Inflammatory macrophage treated with lipopolysaccharide for 1 hour (primary cell): ENCODE measurements at places on chromosomes 4 and X.
A peak's percentile ranks its signal among the peaks of the same experiment; 100 is the strongest.

- DNase-seq = no peak
Observed at GRCh38 chr4:65259296-65259695, 411.0 kb downstream of the EPHA5 start.

DNA sequence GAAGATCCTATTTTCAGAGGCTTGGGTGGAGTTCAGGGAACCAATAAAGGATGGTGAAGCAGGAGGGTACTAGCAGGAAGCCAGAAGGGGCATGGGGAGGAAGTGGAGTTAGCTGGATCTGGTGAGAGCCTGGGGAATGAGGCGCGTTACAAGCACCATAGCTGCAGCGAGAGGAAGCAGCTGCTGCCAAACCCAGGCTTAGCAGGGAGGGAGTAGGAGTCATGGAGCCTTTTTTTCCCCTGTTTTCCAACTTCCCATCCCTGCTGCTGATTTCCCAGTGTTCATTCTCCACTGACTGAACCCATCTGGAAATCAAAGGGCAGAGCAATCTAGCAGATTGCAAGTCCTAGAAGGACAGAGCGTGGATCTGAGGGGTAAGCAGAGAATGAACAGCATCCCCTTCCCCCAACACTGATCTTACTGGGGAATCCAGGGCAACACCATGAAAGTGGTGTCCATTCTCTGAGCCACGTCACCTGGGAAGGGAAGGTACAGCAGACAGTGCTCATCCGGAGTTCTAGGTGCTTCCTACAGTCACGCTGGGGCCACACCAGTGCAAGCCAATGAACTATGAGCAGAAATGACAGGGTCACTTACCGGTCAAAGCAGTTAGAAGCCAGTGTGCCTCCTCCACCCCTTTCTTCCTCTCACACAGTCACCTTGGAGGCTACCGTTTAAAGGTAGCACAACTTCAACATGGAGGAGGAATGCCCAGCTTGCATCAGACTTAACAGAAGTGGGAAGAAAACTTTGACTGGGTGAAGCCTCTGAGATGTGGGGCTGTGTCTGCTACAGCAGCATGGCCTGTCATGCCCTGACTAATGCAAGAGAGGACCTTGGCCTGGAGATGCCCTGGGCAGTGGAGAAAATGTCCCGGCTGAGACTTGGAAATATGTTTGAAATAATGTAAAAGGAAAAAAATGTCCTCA is 36.7 kb downstream of the SMIM20 start:
- DNase-seq = no peak

DNA sequence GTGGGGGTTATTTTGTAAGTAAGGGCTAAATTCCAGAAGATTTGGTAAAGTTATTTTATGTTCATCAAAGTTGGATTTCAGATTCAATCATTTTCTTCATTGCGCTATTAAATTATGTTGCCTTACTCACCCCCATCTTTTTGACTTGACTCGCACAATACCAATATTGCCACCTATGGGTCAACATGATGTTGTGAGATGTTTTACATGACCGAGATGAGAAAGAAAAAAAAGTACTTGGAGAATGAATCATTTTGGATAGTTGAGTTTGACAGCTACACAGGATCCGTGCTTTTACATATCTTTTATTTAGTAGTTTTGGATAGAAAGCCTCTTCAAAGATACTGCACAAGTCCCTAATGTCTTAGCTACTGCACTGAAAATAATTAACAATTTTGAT is 224.2 kb upstream of the EMCN start:
- no peak for DNase-seq

- peak; percentile 76 for DNase-seq
Observed at GRCh38 chr4:83074086-83074704, 39.2 kb downstream of the COPS4 start.

DNA sequence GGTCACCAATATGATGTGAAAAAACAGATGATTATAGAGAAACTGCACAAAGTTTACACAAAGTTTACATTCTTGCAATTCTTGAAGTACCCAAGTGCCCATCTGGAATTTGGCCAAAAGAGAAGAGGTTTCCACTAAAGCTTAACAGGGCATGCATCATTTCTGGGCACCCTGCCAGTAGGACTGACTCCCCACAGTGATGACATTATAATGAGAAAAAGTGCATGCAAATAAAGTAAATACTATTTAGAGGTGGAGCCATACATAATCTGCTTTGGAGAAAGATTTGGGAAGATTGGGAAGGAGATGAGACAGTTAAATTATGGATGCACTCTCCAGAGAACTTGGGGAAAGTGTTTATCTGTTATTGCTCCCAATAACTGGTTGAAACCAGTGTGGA is 93.7 kb upstream of the TRPC3 start:
- DNase-seq = peak; percentile 8

DNA sequence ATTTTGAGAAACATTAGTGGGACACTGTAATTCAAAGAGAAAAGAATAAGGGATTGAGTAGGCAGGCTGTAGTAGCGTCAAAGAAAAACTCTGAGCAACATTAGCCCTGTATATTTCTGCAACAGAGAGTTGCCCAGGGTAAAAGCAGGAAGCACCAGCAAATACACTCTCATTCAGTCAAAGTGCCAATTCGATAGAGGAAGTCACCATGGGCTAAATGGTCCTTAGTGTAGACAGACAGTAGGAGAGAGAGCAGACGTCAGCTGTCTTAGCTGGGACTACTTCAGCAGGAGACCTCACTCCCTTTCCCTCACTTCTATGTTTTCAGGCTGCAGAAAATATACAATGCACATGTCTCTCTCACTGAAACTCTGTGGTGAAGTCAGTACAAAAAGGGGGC is 2073.8 kb upstream of the TENM3 start:
- DNase-seq = no peak

DNA sequence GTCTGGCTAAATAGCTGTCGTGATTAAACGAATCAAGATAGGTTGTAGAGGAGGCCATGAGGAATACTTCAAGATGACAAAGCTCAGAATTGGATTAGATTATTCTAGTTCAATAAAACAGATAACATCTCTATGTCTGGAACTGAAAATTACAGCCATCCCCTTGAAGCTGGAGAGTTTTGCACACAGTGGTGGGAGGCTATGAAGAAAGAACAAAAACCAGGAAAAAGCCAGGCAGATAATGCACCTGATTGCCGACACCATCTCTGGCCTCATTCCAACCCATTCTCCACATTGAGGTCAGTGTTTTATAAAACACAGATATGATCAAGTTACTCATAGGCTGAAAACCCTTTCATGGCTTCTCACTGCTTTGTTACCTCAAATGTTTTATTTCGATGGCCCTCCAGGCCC is 188.3 kb downstream of the RASL11B start:
- no peak for DNase-seq

DNA sequence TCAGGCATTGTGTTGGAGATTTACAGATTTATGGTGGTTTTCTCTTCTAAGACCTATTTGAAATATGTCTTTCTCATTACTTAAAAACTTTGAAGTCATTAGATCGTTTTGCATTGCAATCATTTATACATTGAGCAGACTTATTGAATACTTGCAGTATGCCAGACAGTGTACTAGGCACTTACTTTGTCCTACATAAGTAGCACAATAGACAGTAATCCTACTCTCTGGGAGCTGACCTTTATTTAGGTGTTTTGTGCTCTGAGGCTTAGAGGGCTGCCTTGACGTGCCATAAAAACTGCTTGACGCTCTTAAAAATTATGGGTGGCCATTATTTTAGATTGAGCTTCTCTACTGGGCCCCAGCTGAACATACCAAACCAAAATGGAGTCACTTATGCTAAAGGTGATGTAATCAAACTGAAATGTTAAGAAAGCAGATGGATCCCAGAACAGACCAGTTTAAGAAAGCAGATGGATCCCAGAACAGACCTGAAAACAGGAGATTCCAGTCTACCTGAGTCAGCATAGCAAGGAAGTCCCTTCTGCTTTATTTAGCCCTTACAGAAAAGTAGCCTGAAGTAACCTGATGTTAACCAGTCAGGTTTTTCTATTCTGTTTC is 42.4 kb downstream of the PTTG2 start:
- no peak for DNase-seq

- no peak for DNase-seq
Observed at GRCh38 chr4:12084690-12085089, 656.0 kb upstream of the HS3ST1 start.

DNA sequence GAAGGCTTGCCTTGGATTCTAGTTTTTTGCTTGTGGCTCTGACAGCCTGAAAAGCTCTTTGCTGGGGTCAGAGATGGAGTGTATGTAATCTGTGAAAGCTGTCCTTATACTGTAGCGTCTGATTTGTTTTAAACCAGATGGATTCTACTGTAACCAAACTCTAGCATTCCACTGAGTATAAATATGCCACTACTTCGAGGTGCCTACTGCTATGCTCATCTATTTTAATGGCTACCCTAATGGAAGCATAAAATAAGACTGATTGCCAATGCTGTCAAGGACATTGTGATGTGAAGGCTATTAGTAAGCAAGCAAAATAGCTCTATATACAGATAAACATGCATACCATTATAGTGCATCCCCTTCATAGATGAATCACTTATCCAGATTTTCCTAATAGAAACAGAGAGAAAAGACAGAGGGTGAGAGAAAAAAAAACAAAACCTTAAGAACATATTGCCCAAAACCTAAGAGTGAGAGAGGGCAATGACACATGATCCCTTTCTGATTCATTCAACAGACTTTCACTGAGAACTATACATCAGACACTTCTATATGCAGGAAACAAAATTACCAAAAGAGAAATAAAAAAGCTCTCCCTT is 1025.8 kb upstream of the LCORL start:
- DNase-seq = no peak

- DNase-seq = peak; percentile 1
Observed at GRCh38 chrX:42102586-42103282, 179.4 kb upstream of the CASK start.

- no peak for DNase-seq
Observed at GRCh38 chr4:101415962-101416361, 68.6 kb upstream of the PPP3CA start.

- peak; percentile 1 for DNase-seq
Observed at GRCh38 chr4:11912886-11913285, 484.2 kb upstream of the HS3ST1 start.

DNA sequence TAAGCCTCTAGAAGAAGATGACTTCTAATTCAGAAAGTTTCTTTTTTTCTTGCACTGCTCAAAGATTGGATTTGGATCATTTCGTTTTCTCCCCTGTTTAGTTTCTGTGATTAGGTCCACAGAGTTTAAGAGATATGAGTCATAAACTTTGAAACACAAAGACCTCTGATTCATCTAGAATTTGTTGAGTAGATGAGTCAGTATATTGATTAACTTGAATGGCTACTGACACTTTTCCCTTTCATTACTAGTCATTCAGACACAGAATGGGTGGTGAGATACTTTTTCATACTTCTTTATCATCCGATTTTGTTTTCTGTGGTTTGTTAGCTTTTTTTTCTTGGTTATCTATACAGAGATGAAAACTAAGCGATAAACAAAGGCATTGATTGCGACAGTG is 34.1 kb upstream of the AFF2 start:
- DNase-seq = no peak

GRCh38 chrX:153578200-153578835 is 20.6 kb downstream of the CCNQ start:
- DNase-seq = no peak

DNA sequence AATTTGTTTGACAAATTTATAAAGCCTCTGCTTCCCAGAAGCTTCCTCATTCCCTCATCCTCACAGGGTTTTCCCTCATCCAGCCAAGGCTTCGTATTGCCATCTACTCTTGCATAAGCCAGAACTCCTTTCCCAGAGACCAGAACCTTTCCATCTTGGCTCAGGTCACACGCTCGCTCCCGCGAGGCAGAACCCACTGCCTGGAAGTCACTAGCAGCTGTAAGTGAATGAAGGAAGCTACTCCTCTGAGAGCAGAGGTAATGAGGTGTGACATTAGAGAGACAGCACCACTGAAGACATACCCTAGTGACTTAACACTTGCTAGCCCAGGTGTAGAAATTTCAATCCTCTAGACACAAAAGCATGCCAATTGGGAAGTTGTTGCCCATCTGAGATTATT is 52.5 kb downstream of the LHFPL1 start:
- DNase-seq = no peak

GRCh38 chr4:7945709-7946380 is 6.2 kb upstream of the AFAP1 start:
- no peak for DNase-seq

- DNase-seq = no peak
Observed at GRCh38 chrX:15748841-15749240, 10.8 kb downstream of the CA5B start.

- DNase-seq = peak; percentile 70
Observed at GRCh38 chr4:6974138-6974848, 64.7 kb downstream of the TBC1D14 start.

- DNase-seq = no peak
Observed at GRCh38 chr4:55634417-55635128, 1.5 kb downstream of the NMU start.

DNA sequence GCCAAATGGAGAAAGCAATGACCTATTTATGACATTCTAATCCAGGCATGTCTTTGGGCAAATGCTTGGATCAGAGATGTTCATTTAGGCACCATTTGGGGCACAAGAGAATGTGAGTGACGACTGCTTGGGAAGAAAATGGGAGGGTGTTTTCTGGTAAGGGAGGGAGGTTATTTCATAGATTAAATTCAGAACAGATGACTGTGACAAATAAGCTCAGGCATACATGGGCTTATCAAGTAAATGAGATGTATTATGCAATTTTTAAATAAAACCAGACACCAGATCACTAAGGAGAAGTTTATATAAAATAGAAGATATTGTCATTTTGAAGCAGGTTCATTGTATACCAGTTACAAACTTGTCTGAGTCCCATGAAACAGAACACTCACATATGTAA is 71.4 kb upstream of the UGT8 start:
- no peak for DNase-seq

GRCh38 chr4:81913427-81913879 is 441.7 kb upstream of the RASGEF1B start:
- peak; percentile 70 for DNase-seq

GRCh38 chr4:55107054-55107453 is 18.3 kb downstream of the KDR start:
- DNase-seq = no peak
